CD4-positive, alpha-beta T cell (primary cell): ENCODE measurements at places on chromosomes 7 and 10. TPM values are rescaled to one million over a fixed set of nuclear protein-coding genes. Genes with fewer than 3 reads are reported as not detected.

DNA sequence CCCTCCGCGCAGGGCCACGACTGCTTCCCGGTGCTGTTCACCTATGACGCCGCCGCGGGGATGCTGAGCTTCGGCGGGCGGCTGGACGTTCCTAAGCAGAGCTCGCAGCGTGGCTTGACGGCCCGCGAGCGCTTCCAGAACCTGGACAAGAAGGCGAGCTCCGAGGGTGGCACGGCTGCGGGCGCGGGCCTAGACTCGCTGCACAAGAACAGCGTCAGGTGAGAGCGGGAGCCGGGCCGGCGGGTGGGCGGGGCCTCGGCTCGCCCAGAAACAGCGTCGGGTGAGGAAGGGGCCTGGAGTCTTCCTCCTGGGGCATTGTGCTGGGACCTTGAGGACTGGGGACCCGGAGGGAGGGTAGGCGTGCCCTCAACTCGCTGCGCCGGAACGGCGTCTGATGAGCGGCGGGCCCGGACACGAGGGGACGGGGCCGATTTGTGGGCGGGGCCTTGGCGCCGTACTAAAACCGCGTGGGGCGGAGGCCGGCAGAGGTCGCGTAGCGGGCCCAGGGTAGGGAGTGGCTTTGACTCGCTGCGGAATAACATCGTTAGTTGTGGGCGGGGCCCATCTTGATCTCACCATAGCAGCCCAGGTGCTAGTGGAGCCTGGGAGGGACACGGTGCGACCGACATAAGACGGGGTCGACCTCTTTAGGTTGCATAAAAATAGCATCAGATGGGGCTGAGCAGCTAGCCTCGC is 15.6 kb downstream of the PDAP1 start:
- peak overlapping the region; percentile 56 for H3K4me3 ChIP-seq
- H3K36me3 ChIP-seq, result peaks cover 92% of the 10 kb centered on the region
- H3K4me1 ChIP-seq, result peaks cover 28% of the 10 kb centered on the region
- H3K27ac ChIP-seq, result peak overlapping the region; percentile 63

GRCh38 chr7:22715969-22716368 is 11.0 kb upstream of the IL6 start:
- no peaks in the 10 kb centered on the region for H3K36me3 ChIP-seq
- H3K27ac ChIP-seq, result no peak overlapping the region
- H3K27me3 ChIP-seq, result no peaks in the 10 kb centered on the region

GRCh38 chr10:128419466-128420019 is 293.3 kb upstream of the MKI67 start:
- H3K4me3 ChIP-seq, result no peak overlapping the region
- no peak overlapping the region for H3K27ac ChIP-seq
- H3K36me3 ChIP-seq, result no peaks in the 10 kb centered on the region
- DNase-seq, result no peak
- H3K27me3 ChIP-seq, result no peaks in the 10 kb centered on the region

DNA sequence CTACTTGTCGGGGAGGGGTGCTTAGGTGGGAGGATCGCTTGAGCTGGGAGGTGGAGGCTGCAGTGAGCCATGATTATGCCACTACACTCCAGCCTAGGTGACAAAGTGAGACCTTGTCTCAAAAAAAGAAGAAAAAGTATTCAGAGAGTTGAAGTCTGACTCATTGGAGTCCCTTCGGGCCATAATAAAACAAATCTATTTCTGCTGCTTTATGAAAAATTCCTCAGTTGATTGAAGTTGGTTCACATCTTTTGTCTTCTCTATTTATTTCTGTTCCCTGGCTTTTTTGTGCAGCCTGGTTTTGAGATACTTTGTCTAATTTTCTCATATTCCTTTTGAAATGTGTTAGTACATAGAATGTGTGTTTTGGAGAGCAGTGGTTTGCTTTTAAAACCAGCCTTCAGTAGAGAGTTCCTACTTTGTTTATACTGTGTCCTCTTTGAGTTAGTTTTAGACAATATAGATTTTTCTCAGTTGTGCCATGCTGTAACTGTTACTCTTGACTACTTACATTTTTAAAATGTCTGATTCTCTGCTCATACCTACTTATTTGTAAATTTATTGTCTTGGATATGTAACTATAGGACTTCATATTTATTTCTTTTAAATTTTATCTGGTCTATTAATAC is 36.7 kb downstream of the LUC7L2 start:
- H3K4me3 ChIP-seq, result no peak overlapping the region
- no peak overlapping the region for H3K27ac ChIP-seq
- DNase-seq, result no peak
- H3K27me3 ChIP-seq, result no peaks in the 10 kb centered on the region

- no peak overlapping the region for H3K27ac ChIP-seq
- H3K36me3 ChIP-seq, result no peaks in the 10 kb centered on the region
- H3K4me3 ChIP-seq, result no peak overlapping the region
- no peak for DNase-seq
Observed at GRCh38 chr7:494906-495305, 24.7 kb downstream of the PDGFA start.

- no peak for DNase-seq
- H3K27me3 ChIP-seq, result no peaks in the 10 kb centered on the region
- no peaks in the 10 kb centered on the region for H3K4me1 ChIP-seq
- no peak overlapping the region for H3K4me3 ChIP-seq
Observed at GRCh38 chr10:66394342-66395063, 531.3 kb upstream of the LRRTM3 start.

DNA sequence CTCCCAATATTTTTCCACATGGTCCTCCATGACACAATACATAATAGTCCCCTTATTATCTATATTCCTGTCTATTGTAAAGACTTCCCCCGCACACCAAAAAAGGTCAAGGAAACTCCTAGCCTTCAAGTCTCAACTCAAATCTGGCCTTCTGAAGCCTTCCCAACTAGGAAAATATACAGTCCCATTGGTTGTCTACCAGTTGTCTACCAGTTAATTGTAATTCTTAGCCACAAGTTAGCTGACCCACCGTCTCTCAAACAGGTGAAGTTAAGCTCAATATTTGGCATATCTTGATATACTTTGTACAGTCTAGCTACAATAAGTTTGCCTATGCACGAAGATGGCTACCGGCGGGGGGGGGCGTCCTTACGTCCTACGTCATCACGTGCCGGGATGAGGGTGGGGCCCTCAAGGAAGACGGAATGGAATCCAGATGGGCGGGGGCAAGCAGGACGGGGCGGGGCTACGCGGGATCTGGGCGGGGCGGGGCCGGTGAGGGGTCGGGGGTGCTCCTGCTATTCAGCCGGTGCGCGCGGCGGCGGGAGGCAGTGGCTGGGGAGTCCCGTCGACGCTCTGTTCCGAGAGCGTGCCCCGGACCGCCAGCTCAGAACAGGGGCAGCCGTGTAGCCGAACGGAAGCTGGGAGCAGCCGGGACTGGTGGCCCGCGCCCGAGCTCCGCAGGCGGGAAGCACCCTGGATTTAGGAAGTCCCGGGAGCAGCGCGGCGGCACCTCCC is at the start of gene AHR:
TSS of gene AHR (plus strand) at position 551 of the 738 bp plus-strand sequence. CDS start 613 bp downstream, outside the sequence.
- H3K27ac ChIP-seq, result peak within 1 kb of the TSS; percentile 74
- DNase-seq, result peak; percentile 84
- H3K27me3 ChIP-seq, result no peaks in the 10 kb centered on the region
- peaks cover 9% of the 10 kb centered on the region for H3K4me1 ChIP-seq
- peak within 1 kb of the TSS; percentile 84 for H3K4me3 ChIP-seq

Gene PRKCQ
- total RNA-seq, result 43.9 TPM
